ENCODE measurements at places on chromosomes 7 and 10. TPM values are rescaled to one million over a fixed set of nuclear protein-coding genes. Genes with fewer than 3 reads are reported as not detected.
A peak's percentile ranks its signal among the peaks of the same experiment; 100 is the strongest.

- DNase-seq, result no peak
Measured at GRCh38 chr7:121339082-121339481, 10.3 kb downstream of the WNT16 start.

- DNase-seq, result no peak
Measured at GRCh38 chr10:131258256-131258655, 53.3 kb downstream of the TCERG1L start.

GRCh38 chr10:2366264-2366931, 629.1 kb upstream of the ADARB2 start:
- no peak for DNase-seq

DNA sequence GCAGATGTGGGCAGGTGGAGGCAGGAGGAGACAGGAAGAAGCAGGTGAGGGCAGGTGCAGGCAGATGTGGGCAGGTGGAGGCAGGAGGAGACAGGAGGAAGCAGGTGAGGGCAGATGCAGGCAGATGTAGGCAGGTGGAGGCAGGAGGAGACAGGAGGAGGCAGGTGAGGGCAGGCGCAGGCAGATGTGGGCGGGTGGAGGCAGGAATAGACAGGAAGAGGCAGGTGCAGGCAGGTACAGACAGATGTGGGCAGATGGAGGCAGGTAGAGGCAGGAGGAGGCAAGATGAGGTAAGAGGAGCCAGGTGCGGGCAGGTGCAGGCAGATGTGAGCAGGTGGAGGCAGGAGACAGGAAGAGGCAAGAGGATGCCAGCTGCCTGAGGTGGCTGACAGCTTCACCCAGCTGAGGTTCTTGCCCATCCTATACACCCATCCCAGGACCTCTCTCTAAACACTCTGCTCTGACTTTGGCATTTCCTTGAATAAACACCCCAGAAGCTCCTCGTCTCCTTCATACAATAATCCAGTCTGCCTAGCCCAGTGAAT, 33.0 kb downstream of the PTPRE start:
- no peak for DNase-seq

DNA sequence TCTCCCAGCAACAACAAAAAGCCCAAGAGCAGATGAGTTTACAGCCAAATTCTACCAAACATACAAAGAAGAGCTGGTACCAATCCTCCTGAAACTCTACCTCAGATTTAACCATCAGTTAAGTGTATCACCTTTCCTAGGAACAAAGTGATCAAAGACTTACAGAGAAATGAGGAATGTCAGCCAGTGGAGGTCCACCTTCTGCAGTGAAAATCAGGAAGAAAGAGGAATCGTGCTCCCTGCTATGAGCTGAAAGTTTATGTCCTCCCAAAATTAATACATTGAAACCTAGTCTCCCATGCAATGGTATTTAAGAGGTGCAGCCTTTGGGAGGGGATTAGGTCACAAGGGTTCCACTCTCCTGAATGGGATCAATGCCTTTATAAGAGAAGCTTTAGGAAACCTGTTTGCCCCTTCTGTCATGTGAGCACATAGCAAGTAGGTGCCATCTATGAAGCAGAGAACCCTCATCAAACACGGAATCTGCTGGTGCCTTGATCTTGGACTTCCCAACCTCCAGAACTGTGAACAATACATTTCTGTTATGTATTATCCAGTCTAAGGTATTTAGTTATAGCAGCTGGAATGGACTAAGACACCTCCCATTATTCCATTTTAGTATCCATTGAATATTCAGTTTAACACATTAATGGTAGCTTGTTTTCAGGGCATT, 139.0 kb upstream of the FZD8 start:
- peak; percentile 47 for DNase-seq

DNA sequence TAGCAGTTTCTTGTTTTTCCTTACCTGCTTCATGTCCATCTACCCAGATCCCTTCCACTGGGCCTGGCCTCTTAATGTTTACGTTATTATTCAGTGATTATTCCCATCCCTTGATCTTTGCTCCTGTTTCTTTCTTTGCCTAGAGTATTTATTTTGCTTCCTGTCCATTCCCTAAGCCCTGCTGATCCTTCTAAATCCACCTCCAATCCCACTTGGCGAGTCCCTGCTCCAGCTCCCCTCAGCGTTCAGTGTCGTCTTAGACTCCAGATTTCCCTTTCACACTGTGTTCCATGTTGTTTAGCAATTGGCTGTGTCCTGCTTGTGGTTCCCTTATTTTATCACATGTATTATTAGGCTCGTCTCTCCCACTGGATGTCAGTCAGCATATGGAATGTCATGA, 7.3 kb downstream of the PPP2R2D start:
- no peak for DNase-seq

Gene CHST3
- 5.4 TPM for total RNA-seq

Gene PILRA
- 0.20 TPM for total RNA-seq

GRCh38 chr7:100642534-100642907, 1.2 kb upstream of the TFR2 start:
- DNase-seq, result no peak

GRCh38 chr7:41046221-41046761, 656.6 kb downstream of the INHBA start:
- DNase-seq, result no peak

- no peak for DNase-seq
Measured at GRCh38 chr10:112738606-112739591, 211.1 kb upstream of the TCF7L2 start.

GRCh38 chr10:133187906-133188681, 28.1 kb downstream of the KNDC1 start:
- no peak for DNase-seq

DNA sequence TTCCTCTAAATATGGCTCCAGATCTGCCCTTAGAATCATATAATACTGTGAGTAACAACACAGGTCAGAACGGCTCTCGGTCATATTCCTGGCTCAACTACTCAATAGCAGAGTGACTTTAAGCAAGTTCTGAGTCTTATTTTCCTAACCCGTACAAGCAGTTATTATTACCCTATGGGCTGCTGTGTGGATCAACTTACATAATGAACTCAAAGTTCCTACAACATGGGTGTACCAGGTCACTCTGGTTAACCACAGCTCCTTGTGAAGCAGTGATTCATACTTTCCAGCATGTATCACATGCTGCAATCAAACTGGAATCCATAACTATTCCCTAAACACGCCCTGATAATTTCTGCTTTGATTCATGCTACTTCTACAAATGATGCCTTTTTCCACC, 107.3 kb downstream of the LRRN3 start:
- DNase-seq, result no peak

- no peak for DNase-seq
Measured at GRCh38 chr10:47071891-47072290, 160.7 kb downstream of the PTPN20 start.

Gene AMPH
- total RNA-seq, result not detected

Gene SLC18A2
- not detected for total RNA-seq

Gene PRKCQ
- total RNA-seq, result 0.44 TPM

- DNase-seq, result no peak
Measured at GRCh38 chr7:151275813-151276577, 27.5 kb upstream of the SMARCD3 start.

DNA sequence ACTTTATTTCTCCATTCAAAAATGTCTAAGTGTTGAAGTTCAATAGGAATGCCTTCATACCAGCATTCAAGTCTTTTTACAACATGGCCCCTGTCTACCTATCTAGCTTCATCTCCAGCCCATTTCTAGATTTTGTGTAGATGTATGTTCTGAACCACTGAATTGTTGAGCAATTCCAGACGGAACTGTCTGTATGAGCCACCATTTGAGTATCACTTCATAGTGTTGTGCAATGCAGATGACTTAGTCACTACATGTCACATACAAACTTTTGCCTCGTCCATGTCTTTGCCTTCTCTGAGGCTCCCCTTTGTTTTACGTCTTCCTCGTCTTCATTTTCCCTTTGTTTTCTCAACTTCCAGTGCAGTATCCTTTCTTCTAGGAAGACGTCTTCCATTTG, 118.1 kb downstream of the INHBA start:
- DNase-seq, result no peak

- DNase-seq, result peak; percentile 54
Measured at GRCh38 chr10:101693651-101693977, 1.4 kb downstream of the FBXW4 start.

GRCh38 chr10:103184615-103185014, 8.5 kb downstream of the NT5C2 start:
- no peak for DNase-seq

Gene MMD2
- not detected for total RNA-seq

Gene CFAP58
- 1.1 TPM for total RNA-seq

Gene CHAT
- not detected for total RNA-seq

DNA sequence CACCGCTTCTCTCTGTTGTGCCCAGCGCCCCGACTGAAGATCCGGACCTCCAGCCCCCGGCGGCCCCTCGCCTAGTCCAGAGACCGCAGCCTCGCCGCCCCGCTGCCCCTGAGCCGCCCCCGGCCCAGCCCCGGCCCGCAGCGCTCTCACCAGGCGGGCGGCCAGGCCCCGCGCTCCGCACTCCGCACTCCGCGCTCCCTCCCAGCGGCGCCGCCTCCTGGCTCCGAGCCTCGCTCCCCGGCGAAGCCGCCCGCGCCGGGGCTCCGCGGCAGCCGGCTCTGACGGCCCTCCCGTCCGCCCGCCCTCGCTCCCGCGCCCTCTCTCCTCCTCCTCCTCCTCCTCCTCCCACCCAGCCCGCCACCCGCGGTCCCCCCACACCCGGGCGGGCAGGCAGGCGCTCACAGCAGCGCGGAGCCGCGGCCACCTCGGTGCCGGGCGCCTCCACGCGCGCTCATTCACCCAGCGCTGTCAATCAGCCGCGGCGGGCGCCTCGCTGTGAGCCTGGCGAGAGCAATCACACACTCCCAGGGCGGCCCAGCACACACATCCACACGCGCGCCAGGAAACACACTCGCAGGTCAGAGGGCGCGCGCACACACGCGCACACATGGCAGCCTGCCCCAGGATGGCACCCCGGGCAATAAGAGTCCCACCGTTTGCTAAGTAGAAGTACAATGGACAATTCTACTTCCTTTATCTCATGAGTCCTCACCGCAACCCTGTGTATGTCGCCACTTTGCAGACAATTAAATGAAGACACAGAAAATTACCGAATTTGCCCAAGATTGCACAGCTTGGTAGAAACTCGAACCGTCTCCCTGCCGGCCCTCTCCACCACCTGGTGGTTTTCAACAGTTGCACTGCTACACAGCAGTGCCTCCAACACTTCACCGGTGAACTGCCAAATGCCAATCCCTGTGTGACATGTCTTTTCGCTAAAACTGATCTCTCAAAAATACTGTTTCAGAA, at the start of gene PRRT4:
PRRT4 (minus strand) TSS at position 280 of the 969 bp plus-strand sequence.
- DNase-seq, result peak; percentile 40

Gene AS3MT
- 0.65 TPM for total RNA-seq

Gene ATXN7L1
- 3.5 TPM for total RNA-seq
